ENCODE measurements at places on chromosomes 3 and 15.

DNA sequence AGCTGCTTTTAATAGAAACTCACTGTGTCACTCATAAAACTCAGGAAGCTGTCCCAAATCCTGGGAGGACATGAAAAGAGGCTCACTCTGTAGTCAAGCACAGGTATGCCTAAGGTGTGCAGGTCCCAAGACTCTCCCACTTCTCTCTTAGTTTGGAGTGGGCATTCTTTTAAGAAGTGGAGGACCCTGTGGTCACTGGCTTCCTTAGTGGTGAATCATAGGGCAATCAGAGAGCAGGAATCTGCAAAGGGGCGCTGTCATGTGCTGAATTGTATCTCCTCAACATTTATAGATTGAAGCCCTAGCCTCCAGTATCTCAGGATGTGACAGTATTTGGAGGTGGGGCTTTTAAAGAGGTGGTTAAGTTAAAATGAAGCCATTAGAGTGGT, 47.2 kb upstream of the ZBTB38 start:
- no peak for DNase-seq

GRCh38 chr3:79380581-79380980, 387.2 kb downstream of the ROBO1 start:
- no peak for DNase-seq

DNA sequence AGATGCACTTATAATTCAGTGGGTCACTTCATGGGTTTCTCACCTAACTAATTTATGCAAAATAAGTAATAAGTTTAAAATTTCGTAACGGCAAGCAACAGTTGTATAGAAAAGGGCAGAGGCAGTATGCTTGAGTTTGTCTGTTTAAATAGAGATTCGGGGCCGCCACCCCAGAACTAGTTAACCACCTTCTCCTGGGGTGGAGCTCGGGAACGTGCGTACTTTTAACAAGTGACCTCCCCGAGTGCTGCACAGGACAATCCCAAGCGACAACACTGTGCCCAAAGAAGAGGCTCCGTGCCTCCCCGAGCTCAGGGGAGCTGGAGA, 439 bp downstream of the SSR3 start:
- no peak for DNase-seq

DNA sequence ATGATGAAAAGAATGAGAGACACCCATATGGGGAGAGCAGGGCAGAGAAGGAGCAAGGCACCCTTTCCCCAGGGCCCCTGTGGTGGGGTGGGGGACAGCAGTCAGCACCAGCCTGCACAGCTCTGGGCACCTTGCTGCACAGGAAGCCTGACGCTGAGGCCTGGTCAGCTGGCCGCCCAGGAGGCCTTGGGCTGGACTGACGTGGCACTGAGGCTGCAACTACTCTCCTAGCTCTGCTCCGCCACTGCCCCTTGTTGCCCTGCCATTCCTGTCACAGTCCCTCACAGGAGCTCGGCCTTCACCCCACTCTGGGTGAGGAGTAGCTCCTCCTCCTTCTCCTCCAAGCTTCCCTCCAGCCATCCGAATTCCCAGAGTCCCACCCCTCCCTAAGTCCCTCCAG, 99.7 kb downstream of the CPN2 start:
- DNase-seq = peak; percentile 44

DNA sequence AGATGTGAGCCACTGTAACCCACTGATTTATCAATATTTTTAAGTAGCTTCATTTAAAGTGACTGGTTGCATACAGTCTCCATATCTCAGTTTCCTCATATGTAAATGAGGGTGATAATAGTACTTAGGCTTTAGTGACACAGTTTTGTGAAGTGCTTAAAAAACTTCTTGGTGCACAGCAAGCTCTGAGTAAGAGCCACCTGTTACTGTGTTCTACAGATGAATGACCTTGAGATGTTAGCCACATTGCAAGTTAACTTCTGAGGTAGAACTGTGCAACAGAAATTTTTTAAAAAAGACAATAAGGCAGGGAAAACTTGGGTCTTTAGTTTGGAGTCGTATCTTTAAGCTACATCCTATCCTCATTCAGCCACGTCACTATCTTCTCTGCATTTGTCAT, 43.1 kb downstream of the PCCB start:
- no peak for DNase-seq
